GM12864 (cell line): ENCODE measurements at places on chromosomes 11 and 22.

DNA sequence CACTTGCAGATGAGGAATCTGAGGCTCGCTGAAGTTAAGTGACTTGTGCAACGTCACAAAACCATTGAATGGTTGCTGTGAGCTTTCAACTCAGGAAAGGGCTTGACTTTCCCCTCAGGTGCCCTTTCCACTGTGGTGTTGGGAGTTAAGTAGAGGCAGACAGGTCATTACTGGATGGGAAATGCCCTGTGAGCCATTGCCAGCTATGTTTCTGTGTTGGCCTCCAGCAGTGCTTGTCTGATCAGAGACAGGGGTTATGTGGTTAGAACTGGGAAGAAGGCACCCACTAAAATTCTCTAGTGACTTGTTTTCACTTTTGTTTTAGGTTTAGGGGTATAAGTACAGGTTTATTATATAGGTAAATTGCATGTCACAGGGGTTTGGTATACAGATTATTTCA lies 96.6 kb downstream of the FDX1 start:
- DNase-seq, result no peak

GRCh38 chr11:10893714-10894151 lies 35.9 kb upstream of the ZBED5 start:
- no peak for DNase-seq

- DNase-seq, result peak; percentile 10
Observed at GRCh38 chr11:103709371-103709770, 327.1 kb upstream of the DDI1 start.

- no peak for DNase-seq
Observed at GRCh38 chr11:15728207-15728606, 613.5 kb downstream of the INSC start.

DNA sequence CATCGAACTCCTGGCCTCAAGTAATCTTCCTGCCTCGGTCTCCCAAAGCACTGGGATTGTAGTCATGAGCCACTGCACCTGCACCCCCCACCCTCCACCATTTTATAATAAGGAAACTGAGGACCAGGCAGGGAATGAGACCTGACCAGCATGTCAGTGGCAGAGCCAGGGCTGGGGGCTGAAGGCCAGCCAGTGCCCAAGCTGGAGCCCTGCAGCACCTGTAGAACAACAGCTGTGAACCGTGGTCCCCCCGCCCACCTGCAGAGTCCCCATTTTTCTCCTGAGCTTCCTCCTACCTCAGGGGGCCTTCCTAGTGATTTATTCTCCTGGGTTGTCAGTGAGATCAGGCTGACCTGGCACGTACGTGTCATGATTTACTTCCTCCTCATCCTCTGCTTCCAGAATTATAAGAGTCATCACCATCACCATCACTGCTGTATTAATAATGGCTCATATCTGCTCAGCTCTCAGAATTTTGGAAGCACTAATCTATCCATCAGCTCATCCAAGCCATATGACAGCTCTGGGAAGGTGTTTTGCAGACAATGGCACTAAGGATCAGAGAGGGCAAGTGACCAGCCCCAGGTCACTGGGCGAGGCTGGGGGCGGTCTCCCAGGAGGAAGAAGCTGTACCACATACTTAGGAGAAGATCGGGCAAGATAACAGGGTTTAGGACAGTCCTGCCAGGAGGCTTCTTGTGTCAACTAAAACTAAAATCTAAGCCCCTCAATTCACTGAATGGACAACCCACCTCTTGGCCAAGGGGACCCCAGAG lies 5.5 kb upstream of the SLCO2B1 start:
- no peak for DNase-seq

DNA sequence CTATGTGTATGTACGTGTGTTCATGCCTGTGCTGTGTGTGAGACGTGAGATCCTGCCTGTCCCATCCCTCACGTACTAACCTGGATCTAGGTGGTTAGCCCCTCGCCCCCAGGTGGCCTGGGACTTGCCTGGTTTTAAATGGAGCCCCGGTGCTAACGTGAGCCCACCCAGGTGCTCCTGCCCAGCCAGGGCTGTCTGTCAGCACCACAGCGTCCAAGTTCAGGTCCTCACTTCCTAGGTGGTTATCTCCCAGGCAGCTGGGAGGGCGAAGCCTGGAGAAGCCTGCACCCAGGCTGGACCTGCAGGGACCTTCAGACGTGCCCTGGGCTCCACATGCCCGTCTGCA lies 86.0 kb downstream of the KCNQ1 start:
- no peak for DNase-seq

DNA sequence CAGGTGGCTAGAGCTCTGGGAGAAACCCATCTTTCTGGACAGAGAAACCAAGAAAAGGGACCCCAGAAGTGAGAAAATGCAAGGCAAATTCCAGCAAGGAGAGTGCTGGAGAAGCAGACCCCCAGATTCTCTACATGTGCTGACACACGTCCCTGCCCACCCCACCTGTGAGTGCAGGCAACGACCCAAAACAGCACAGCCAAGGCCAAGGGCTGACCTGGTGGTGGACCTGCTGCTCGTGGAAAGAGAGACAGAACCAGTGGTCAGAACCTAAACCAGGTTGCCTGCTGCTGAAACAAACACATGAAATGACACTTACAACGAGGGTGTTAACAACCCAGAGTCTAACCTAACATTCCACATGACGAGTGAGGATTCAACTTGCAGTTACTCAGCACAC lies 24.6 kb downstream of the TRMU start:
- no peak for DNase-seq

DNA sequence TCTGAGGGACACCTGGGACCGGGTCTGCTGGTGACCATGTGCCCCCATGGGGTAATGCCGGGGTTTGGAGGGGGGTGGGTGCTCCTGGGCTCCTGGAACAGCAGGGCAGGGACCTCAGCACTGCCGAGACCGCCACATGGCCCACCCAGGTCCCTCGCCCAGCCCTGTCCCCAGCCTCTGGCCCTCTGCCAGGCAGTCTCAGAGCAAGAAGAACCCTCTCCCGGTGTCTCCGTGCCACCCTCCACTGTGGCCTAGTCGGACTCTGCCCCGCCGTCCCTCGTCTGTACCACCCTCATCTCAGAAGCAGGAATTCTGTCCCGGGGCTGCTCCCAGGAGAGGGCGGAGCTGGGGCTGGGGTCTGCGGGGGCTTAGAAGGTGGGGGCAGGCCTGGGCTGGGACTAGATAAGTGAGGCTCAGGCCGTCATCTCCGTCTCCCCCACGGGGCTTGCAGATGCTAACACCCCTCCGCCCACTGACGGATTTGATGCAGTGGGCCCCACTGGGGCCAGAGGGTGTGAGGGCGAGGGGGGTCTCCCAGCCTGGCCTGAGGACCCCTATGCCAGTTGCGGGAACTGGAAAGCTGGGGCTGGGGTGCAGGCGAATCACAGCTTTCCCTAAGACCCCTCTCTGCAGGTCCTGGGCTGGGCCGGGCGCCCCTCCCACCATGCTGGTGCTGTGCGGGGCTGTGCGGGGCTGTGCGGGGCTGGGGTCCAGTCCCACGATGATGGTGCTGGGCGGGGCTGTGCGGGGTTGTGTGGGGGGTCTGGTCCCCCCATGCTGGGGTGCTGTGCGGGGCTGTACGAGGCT lies 1.1 kb downstream of the MUC5AC start:
- no peak for DNase-seq

GRCh38 chr11:78876676-78877075 lies 302.0 kb upstream of the NARS2 start:
- DNase-seq, result no peak

DNA sequence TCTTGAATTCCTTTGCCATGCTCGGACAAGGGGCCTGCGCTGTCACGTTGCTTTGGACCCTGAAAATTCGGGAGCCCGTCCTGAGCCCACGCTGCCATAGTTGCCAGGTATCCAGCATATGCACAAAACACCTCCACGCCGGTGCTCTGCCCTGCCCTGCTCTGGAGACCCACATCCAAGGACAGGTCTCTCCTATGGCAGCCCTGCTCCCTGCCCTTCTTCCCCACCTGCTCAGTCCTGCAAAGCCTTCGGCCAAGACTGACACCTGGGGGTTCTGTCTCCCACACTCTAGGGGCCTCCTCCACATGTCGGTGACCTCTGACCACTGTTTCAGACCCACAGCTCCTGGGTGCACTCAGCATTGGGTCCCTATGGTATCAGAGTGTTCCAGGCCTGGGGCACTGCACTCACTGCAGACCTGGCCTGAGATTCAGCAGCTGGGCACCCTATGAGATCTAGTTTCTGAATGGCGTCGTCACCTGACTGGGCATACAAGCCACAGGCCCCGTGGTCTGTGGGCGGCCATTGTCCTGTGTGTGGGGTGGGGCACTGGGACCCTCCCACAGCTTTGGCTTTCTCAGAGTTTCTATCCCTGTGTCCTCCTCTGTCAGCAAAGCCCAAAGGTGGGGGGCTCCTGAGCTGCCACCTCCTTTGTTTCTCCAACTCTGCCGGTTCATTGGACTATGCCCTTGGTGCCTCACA lies 2.0 kb upstream of the KRTAP5-6 start:
- DNase-seq, result no peak

DNA sequence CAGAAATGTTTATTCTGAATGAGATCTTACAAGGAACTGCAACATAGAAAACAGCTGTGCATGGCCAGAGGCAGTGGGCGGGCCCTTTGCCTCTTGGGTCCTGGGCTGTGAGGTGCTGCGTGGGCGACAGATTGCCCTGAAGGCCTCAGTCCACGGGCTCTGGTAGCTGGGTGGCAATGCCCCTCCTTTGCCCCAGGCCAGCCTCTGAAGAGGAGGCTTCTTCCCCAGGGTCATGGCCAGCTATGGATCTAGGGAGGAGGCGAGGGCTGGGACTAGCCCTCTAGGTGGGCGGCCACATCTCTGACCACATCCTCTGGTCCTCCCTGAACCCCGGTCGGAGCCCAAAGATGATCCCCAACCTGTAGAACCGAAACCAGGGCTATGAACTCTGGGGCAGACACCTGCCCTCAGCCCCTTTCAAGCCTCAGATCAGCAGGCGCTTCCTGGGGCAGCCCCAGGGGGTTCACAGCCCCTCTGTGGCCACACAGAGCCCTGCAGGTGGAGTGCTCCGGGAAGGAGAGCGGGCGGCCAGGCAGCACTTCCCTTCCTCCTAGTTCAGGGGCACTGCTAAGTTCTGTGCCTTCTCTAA lies 6.6 kb upstream of the CDC42BPG start:
- DNase-seq, result peak; percentile 78

DNA sequence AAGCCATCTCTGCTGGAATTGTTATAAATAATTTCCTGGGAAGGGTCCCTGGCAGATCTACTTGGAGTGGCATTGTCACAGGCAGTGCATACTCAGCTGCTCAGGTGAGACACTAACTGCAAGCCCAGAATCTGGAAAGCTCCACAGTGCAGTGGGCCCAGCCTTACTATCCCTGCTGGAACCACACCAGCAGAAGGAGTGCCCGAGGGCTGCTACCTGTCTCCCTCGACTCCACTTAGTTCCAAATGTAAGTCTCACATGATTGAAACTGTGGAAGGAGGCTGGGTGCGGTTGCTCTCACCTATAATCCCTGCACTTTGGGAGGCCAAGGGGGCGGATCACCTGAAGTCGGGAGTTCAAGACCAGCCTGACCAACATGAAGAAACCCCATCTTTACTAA lies 14.3 kb upstream of the SYVN1 start:
- DNase-seq, result no peak

DNA sequence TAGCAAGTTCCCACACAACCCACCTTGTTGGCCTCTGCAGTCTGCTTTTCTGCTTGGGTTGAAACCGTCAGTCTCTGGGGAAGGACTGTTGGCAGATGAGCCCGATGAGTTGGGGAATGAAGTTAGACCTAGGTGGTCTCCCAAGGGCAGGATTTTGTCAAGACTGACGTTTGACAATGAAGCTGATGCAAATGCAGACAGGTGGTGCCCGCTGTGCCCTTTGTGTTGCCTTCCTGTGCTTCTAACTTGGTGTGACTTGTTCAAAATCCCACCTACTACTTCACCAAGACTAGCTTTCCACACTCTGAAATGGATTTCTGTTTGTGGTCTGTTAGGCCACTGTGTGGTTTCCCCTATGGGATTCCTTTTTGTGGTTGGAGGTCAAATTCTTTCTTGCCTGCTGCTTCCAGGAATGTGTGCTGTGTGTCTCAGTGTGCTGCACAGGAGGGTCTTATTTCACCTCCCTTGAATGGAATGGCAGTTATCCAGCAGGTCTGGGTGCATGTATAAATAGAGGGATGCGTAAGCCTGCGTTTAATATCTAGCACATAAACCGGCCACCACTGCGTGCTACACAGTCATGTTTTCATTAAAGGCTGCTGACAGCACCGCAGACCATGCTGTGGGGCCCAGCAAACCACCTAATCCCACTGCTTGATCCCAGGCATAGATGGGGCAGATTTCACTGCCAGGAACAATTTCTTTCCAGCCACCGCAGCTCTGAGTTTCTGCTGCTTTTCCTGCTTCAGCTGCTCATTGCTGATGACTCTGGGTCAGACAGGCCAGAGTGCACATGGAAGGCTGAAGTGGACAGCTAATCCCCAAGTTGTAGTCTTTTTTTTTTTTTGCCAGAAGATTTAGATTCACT lies 44.8 kb downstream of the ADAMTS8 start:
- no peak for DNase-seq

DNA sequence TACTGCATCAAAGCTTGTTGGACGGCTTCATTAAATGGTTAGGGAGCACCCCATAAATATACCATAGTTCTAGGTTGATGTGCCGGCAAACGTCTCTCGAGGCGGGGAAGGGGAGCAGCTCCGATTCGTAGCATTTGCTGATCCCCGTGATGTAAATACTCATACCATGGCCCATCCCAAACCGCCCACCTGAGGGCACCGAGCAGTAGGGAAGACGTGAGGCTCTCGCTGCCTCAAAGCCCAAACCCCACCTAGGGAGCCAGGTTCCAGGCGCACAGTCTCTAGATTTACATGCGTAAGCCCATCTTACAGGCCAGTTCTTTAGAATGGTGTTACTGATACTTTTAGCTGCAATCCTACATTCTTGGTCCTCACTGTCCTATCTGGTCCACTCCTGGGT lies 124.0 kb downstream of the FEZ1 start:
- DNase-seq, result no peak

DNA sequence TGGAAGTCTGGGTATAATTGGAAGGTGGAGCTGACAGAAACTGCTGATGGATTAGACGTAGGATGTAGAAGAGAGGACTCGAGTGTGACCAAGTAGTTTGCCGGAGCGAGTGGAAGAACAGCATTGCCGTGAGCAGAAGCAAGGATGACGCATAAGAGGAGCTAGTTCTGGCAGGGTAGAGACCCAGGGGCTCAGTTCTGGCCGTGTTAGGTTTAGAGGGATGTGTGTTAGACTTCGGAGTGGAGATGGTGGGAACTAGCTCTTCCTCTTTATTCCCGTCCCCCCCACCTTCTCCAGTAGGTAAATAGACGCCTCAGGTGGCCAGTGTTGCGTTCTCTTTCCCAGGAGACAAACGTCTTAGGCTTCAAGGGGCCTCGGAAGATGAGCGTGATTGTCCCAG lies 19.1 kb downstream of the TUB start:
- no peak for DNase-seq

- no peak for DNase-seq
Observed at GRCh38 chr11:2097356-2097997, 41.7 kb downstream of the IGF2 start.

GRCh38 chr11:33412241-33412640 lies 155.1 kb downstream of the HIPK3 start:
- no peak for DNase-seq

- DNase-seq, result no peak
Observed at GRCh38 chr11:134261626-134262488, 8.5 kb downstream of the ACAD8 start.

DNA sequence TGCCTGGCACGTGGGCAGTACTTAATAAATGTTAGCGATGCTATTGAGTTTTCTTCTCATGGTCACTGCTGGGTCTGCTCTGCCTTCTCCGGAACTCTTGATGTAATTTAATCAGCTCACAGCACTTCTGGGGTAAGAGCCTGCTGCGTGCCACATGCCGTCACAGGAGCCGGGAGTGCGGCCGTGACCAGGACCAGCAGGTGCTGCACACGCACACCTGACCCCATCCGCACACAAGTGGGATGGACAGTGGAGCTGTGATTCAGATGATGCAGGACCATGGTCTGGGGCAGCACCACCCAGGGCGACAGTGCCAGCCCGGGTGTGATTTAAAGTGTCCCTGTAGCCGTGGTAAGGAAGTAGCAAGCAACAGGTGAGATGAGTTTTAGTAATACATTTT lies 61.2 kb downstream of the TBC1D22A start:
- DNase-seq, result no peak
